Activated CD4-positive, alpha-beta T cell treated with anti-CD3 and anti-CD28 coated beads, Interleukin-2, amount 50 U/mL, for 24 hours (primary cell): ENCODE measurements at places on chromosomes 12 and 14.

GRCh38 chr14:75442642-75443041 lies 14.8 kb downstream of the JDP2 start:
- no peak for DNase-seq

- no peak for DNase-seq
Measured at GRCh38 chr14:37508503-37508902, 86.5 kb downstream of the FOXA1 start.

DNA sequence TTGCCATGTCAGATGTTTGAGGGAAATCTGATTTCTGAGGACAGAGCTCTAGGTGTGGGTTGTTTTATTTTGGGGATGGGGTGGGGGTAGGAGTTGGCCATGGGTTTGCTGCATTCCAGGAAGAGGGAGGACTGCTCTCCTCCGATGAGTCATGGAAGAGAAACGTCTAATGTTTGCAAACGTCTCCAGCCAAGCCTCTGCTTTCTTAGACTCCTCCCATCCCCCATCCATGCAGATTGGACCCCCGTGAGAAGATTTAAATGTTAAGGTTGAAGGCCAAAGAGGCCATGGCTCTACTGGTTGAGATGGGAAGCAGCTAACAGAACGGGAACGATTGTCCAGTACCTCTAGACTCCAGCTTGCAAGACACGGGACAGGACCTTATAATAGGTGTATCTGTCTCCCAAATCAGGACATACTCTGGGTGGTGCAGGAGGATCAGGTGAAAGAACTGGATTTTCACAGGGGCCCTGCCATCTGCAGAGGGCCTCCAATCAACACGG lies 11.4 kb upstream of the ATP2A2 start:
- DNase-seq = no peak

GRCh38 chr14:75040507-75040906 lies 10.8 kb downstream of the MLH3 start:
- DNase-seq = no peak
